Hepatocyte (in vitro differentiated cells): ENCODE measurements at places on chromosomes 7 and 10. TPM values are rescaled to one million over a fixed set of nuclear protein-coding genes. Genes with fewer than 3 reads are reported as not detected.

DNA sequence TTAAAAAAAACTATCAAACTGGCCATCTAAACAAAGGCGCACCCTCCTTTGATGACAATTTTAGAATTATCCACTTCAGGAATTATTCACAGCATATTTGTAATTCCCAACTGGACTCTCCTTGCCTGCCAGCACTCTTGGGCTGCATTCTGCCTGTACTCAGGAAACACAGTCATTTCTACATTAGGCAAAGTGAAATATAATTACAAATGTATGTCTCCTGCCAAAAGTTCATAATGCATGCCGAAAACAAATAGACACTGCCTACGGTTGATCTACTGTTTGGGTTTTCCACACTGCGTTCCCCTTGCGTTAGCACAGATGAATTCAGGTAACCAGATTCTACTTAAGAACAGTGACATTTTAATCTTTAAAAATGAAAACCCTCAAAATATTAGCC lies 1.9 kb downstream of the HGF start:
- DNase-seq, result no peak

Gene ZNF804B
- total RNA-seq, result 0.08 TPM in 1 of 2 replicates, not detected in the other

GRCh38 chr7:130878785-130879184 lies 144.8 kb upstream of the KLF14 start:
- DNase-seq, result no peak

DNA sequence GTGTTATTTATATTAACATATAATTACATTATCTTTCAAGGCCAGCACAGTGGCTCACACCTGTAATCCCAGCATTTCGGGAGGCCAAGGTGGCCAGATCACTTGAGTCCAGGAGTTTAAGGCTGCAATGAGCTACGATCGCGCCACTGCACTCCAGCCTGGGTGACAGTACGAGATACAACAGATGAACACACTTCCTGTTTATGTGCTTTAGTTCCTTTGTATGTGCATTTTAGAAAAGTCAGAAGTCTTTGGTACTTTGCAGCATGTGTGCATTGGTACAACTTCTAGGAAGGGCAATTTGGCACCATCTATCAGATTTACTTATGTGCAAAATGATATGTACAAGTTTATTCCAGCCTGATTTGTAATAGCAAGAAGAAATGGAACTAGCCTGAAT lies 13.3 kb downstream of the SLC35G1 start:
- DNase-seq, result no peak

Gene HTR7
- 1.6 and 1.8 TPM in 2 replicates for total RNA-seq
